ENCODE measurements at places on chromosomes 16 and 17. TPM values are rescaled to one million over a fixed set of nuclear protein-coding genes. Genes with fewer than 3 reads are reported as not detected.

CCL23 gene
- not detected for total RNA-seq

DNA sequence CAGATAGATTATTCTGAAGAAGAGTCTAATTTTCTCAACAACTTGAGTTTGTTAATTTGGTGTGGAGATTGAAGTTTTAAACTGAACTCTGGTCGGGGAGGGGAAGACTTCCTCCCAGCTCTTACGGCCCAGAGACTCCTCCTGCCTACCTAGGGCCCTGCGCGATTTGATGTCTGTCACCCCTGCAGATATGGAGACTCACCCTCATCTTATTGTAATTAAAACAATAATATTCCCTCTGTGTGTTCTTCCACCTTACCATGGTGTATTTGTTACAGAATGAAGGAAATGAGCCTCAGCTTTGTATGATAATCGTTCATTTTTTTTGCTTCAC, 184.4 kb upstream of the CACNG5 start:
- DNase-seq, result no peak
- H3K36me3 ChIP-seq, result peaks cover 4% of the 10 kb centered on the region
- peaks cover 3% of the 10 kb centered on the region for H3K27me3 ChIP-seq

DNA sequence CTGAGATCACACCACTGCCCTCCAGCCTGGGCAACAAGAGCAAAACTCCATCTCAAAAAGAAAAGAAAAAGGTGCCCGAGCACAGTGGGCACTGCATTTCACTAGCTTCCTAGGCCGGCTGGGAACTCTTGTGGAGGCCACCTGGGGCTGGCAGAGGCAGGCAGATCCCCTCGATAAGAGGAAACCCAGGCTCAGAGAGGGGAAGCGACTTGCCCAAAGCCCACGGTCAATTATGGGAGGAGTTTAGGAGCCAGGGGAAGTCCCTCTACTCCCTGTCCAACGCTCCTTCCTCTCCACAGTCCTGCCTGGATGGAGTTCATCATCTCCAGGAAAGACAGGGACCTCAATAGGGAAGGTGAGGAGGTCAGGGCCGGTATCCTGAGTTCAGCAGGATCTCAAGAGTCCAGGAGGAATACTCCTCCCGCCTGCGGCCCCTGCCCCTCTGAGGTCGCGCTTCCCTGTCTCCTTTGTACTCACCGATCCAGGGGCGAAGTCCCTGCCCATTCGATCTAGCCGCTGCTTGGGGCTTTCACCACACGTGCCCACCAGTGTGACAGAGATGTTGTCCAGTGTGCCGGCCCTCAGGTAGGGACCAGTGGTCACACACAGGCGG, 841 bp downstream of the ALOXE3 start:
- H3K4me3 ChIP-seq, result peak overlapping the region; percentile 96
- H3K4me1 ChIP-seq, result peaks cover 38% of the 10 kb centered on the region
- H3K27me3 ChIP-seq, result peaks cover 35% of the 10 kb centered on the region
- H3K27ac ChIP-seq, result no peak overlapping the region
- no peak for DNase-seq
- no peaks in the 10 kb centered on the region for H3K36me3 ChIP-seq

- H3K36me3 ChIP-seq, result no peaks in the 10 kb centered on the region
- peaks cover 20% of the 10 kb centered on the region for H3K4me1 ChIP-seq
- no peaks in the 10 kb centered on the region for H3K27me3 ChIP-seq
- DNase-seq, result peak; percentile 72
These were observed 171.7 kb downstream of the ZFHX3 start for GRCh38 chr16:72876221-72876620.

- no peak overlapping the region for H3K4me3 ChIP-seq
- H3K36me3 ChIP-seq, result no peaks in the 10 kb centered on the region
- H3K4me1 ChIP-seq, result no peaks in the 10 kb centered on the region
- H3K27ac ChIP-seq, result no peak overlapping the region
- no peak for DNase-seq
These were observed 30.0 kb downstream of the AXIN2 start for GRCh38 chr17:65531256-65532100.

APRT gene
- 192 TPM for total RNA-seq

CTRL gene
- total RNA-seq, result 8.4 TPM

IL21R gene
- 58.3 TPM for total RNA-seq

Measured in natural killer cell treated with Interleukin-12 subunit alpha and Interleukin-12 subunit beta and Interleukin-15 and Interleukin-18, amount 100 ng/mL, for 72 hours (primary cell).